NCI-H146 (cell line): ENCODE measurements at places on chromosomes 6 and 20.

- no peak for DNase-seq
Measured at GRCh38 chr20:39399463-39399862, 437.3 kb downstream of the DHX35 start.

DNA sequence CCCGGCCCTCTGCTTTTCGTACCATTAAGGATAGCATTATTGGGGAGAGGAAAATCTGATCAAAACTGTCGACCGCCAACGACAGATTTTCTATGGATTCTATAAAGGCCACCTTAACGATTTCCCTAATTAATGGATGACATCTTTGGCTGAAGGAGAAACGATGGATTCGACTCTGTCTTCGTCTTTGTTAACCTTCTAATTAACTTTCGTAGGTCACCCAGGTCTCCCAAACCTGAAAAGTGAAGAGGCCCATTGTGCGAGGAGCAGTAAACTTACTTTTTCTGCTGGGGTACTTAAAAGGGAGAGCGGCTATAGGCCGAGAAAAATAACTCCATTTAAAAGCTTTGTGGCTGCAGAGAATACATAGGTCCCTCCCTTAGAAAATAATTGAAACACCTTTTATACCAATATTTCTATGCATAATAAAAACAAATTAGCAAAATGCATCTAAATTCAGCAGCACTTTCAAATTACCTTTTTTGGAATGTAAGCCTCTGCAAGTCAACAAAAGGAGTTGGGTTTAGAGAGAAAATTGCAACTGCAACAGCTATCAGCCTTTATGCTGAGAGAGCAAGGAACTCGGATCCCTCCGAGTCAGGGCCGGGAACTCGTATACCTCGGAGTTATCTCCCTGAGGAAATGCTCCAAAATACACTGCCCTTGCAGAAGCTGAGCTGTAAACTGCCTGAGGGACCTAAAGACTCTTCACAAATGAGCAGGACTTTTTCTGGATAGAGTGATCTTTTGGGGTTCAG is 31.4 kb upstream of the NR2E1 start:
- DNase-seq = peak; percentile 3

DNA sequence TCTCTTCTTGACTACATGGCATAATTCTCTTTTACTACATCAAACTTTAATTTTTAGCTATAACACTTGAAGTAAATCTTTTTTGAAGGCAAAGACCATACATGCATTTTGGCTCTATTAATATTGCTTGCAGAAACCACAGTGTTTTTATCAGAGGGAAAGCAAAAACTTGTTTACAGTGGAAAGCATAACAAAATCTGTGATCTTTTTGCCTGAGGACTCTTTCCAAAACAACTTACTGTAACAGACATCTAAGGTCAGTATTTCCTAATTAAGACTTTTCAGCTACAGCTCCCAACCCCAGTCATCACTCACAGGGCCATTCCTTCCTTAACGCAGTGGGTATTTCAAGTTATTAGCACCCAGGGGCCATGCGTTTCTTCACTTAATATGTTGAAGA is 274.7 kb downstream of the CDKAL1 start:
- no peak for DNase-seq

GRCh38 chr6:138417493-138418117 is 13.6 kb downstream of the HEBP2 start:
- peak; percentile 66 for DNase-seq

- DNase-seq = peak; percentile 31
Measured at GRCh38 chr6:29696147-29697125, 15.5 kb upstream of the ZFP57 start.

GRCh38 chr6:43283905-43284304 is 14.2 kb upstream of the SLC22A7 start:
- no peak for DNase-seq

DNA sequence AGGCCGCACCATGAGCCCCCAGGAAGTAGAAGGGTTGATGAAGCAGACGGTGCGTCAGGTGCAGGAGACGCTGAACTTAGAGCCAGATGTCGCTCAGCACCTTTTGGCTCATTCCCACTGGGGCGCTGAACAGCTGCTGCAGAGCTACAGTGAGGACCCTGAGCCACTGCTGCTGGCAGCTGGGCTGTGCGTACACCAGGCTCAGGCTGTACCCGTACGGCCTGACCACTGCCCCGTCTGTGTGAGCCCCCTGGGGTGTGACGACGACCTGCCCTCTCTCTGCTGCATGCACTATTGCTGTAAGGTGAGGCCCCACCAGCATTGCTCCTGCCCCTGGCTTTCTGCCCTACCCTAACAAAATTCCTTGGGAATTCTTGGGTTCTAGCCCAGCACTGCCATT is 13.1 kb downstream of the DNPH1 start:
- DNase-seq = no peak

GRCh38 chr6:23176883-23177282 is 607.5 kb downstream of the HDGFL1 start:
- peak; percentile 88 for DNase-seq

GRCh38 chr6:157260735-157261410 is 62.4 kb downstream of the TMEM242 start:
- DNase-seq = no peak

DNA sequence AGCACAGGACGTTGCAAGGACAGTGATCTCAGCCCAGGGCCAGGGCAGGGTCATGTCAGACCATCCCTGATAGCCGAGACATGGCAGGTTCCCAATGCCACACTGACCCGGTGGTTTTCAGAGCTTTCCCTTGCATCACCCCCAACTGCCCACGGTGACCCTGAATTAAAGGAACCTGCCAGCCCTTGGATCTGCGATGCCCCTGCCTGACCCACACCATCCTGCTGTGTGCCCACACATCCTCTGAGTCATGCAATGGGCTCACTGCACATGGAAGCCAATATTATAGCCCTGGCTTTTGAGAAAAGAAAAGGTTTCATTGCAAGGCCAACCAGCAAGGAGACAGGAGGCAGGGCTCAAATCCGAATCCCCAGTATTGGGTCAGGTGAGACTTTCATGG is 132.6 kb upstream of the CST7 start:
- DNase-seq = no peak

DNA sequence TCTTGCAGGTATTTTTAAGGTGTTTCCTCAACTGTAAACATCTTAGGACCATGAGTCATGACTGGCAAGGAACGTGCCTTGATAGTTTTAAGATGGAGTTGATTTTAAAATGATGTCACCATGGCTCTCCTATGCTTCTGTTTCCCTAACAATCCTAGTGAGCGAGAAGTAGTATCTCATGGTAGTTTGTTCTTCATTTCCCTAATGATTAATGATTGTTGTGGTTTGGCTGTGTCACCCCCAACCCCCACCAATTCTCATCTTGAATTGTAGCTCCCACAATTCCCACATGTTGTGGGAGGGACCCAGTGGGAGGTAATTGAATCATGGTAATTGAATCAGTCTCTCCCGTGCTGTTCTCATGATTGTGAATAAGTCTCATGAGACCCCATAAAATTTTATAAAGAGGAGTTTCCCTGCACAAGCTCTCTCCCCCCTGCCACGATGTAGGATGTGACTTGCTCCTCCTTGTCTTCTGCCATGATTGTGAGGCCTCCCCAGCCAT is 16.8 kb upstream of the BNIP5 start:
- DNase-seq = no peak

DNA sequence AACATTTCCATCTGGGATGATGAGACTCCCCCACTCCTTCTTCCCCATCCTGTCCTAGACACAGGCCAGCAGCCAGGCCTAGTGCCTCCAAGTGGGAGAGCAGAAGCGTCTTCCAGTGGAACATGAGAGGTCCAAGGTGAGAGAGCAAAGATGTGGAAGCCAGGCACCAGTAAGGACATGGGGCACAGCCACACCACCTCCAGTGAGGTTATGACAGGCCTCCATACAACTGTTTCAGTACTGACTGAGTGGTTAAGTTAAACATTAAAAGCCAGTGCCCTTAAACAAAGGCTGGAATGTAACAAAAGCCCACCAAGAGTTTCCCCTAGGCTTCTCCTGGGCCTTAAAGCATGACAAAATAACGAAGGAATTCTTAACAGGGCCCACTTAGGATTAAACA is 5.3 kb downstream of the ZBTB24 start:
- no peak for DNase-seq

- no peak for DNase-seq
Measured at GRCh38 chr20:46237227-46237626, 71.1 kb downstream of the CDH22 start.

DNA sequence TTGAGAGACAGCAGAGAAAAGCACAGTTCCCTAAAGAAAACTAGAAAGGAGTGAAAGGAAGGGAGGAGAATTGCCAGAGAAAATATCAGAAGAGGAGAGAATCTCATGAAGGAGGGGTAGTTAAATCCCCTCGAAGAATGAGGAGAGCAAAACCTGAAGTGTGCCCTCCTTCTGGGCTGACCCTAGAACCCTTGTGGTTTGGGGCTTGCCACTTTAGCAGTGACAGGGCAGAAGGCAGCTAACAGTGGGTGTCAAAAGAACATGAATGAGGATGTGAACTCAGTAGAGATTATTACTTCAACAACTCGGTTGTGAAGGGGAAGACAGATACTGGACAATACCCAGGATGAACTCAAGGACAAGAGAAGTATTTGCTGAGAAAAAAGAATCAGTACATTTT is 73.6 kb downstream of the RALGAPA2 start:
- no peak for DNase-seq

DNA sequence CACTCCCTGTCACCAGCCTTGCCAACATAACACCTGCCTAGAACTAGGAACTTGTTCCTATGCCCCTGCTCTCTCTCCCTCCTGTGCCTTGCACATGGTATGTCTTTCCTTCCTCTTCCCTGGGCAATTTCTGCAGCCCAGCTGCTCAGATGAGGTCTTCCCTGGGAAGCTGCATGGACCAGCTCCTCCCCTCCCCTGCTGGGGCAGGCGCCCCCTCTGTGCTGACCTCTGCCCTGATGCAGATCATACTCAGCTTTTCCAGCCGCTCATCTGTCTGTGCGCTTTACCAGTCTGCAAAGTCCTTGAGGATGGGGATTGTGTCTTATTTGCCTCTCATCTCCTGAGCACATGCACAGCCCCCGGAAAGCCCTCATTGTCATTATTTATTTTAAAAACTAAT is 161.8 kb downstream of the SCML4 start:
- peak; percentile 24 for DNase-seq

DNA sequence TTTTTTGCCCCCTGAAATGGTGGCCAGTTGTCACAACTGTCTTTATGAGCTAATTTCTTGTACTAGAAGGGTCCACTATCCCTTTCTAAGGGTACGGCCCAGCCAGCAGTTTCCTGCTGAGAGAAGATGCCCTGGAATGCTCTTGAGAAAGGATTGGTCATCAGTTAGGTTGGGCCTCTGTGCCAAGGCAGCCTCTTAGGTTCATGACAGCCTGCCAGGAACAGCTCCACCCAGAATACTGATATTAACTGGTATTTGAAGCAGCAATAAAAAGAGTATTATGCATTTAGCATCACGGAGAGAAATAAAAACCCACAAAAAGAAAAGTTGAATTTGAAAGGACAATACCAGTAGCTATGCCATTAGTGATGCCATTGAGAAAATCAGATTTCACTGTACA is 9.0 kb upstream of the HINT3 start:
- no peak for DNase-seq

DNA sequence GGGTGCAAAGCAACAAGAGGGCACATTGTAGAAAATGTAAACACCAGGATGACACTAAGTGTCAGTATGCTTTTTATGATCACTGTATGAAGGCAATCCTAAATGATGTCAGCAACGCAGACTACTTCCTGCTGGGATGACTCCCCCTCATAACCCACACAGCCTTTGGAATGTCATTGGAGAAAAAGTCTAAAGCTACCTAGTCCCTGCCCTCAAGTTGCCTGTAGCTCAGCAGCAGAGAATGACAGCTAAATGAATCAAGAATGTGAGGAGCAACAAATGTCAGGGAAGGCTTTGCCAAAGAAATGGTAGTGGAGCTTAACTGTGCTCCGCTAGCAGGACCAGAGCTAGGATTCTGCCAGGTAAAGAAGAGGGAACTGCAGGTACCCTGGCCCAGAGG is 555.6 kb downstream of the CD83 start:
- no peak for DNase-seq

- no peak for DNase-seq
Measured at GRCh38 chr6:143585716-143586115, 74.2 kb upstream of the FUCA2 start.

- DNase-seq = no peak
Measured at GRCh38 chr6:45933855-45934254, 81.8 kb downstream of the CLIC5 start.

DNA sequence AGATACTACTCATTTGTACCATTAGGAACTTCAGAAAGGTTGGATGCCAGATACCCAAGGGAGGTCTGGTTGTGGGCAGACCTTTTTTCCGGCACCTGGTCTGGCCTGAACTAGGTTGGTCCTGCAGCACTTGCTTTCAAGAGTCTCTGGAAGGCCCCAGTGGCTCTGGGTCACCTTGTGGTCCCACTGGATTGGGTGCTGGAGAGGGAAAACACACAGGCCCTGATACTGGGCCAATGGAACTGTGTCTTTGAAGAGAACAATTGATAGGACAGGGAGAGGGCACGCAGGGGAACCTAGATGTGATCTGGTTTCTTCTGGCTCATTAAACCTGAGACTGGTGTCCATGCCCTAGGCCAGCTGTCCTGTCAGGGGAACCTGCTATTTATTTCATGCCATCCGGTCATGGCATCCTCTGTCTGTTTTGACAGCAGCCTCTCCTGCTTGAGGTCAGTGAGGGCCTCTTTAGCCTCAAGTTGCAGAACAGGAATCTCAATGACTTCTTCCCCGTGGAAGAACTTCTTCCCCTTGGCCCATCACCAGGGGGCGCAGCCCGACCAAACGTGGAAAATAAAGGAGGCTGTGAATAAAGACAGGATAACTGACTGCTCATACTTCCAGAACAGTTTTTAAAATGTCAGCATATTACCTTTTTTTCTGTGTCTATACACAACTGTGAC is 25.0 kb downstream of the TAF8 start:
- peak; percentile 67 for DNase-seq

DNA sequence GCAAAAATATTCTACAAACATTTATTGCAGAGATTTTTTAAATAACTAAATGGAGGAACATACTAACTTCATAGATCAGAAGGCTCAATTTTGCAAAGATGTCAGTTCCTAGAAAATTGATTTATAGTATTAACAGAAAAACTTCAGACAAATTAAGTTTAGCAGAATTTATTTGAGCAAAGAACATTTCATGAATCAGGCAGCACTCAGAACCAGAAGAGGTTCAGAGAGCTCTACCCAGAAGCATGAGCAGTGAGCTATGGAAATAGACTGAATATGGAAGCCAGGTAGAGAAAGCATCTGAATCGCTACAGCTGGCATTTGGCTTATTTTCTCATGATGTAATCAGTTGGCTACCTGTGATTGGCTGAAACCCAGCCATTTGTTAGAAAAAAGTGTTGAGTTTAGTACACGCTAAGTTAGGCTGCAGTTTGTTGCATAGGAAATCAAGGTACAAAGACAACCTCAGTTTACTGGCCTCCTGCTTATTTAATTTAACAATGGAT is 174.5 kb upstream of the TAB2 start:
- DNase-seq = no peak

GRCh38 chr20:32052090-32052777 is at the start of gene HCK:
Gene HCK, plus strand, starts transcription at chr20:32052242.
- peak; percentile 36 for DNase-seq
